ENCODE measurements at places on chromosomes 6 and 20.

GRCh38 chr6:3363296-3364025 is 93.4 kb downstream of the SLC22A23 start:
- DNase-seq = no peak

GRCh38 chr20:58822149-58822548 is 28.6 kb downstream of the GNAS-AS1 start:
- no peak for DNase-seq

DNA sequence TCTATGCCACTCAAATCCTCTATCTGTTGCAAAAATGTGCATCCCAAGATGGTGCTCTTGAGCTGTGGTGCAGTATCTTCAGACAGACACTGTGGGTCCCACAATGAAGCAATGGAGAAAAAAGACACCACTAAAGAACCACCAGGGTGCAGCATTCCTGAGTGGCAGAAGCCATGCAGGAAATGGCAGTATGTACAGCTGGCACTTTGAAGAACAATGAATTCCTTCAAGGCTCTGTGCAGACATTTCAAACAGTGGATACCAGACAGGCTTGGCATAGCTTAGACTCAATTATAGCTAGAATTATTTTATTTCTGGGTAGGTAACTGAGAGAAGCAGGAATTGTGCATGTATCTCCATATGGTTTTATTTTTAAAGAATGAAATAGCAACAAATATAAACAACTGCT is 24.0 kb upstream of the HDAC2 start:
- DNase-seq = no peak

DNA sequence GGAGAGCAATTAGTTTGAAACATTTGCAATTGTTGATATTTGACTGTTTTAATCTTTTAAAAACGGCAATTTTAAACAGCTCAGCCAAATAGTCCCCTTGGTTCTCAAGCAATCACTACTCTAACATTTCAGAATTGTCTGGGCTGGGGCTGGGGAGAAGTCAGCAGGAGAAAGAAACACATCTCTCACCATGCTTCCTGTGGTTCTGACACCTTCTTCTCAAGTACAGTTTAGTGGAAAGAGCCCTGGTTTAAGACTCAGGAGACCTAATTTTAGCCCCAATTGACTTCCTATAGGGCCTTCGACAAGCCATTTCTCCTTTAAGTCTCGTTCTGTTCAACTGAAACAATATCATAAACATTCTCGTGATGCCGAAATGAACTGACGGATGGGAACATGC is 168.4 kb upstream of the CDYL start:
- DNase-seq = no peak

DNA sequence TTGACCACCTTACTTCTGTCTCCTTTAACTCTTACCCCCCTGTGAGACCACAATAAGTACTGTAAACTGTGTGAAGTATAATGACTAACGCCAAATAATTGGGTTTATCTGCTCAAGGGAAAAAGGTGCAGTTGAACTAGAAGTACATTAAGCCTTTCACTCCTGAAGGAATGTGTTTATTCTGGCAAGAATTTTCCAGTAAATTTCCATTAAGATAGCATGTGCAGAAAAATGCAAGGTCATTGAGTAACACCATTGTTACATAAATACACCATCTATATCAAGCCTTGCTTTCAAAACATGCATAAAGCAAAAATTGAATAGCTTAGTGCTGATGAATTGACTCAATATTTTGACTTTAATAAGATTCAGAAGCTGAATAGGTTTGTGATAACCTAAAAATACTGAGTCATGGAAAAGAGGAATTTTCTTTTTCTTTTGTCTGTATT is 65.4 kb downstream of the ARHGAP18 start:
- DNase-seq = no peak

All from activated naive CD4-positive, alpha-beta T cell treated with anti-CD3 and anti-CD28 coated beads, Interleukin-2, amount 50 U/mL, for 16 hours (primary cell).